Dorsolateral prefrontal cortex (tissue), 122 donors: ENCODE measurements at places on chromosomes 13 and 19. TPM values are rescaled to one million over a fixed set of nuclear protein-coding genes. Genes with fewer than 3 reads are reported as not detected.

DNA sequence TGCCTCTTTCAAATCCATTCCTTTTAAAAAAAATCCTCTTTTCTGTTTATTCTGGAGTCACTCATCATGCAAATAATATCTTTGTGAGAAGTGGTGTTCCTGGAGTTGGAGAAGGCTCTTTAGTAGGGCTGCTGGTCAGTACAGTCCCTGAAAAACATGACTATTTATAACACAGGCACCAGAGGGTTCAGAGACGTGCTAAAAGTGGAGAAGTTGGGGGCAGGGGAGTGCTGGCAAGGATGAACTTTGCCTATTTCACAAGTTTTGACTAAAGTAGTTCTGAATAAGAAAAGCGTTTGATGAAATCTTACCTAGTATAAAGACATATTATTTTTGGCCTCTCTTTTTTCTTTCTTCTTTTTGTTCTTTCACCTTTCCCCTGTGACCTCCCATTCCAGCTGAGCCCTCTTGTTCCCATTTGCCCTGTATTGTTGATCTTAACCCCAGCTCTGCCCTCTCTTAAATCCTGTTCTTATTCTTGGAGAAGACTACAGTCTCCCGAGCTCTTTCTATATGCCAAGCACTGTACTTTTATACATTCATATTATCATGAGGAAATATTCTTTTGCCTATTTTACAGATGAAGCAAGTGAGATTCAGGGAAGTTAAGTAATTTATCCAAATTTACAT, 129.1 kb downstream of the TM9SF2 start:
- no peak for DNase-seq

The COG6 gene
- 69.2 TPM for total RNA-seq

The PGLYRP1 gene
- total RNA-seq, result not detected

DNA sequence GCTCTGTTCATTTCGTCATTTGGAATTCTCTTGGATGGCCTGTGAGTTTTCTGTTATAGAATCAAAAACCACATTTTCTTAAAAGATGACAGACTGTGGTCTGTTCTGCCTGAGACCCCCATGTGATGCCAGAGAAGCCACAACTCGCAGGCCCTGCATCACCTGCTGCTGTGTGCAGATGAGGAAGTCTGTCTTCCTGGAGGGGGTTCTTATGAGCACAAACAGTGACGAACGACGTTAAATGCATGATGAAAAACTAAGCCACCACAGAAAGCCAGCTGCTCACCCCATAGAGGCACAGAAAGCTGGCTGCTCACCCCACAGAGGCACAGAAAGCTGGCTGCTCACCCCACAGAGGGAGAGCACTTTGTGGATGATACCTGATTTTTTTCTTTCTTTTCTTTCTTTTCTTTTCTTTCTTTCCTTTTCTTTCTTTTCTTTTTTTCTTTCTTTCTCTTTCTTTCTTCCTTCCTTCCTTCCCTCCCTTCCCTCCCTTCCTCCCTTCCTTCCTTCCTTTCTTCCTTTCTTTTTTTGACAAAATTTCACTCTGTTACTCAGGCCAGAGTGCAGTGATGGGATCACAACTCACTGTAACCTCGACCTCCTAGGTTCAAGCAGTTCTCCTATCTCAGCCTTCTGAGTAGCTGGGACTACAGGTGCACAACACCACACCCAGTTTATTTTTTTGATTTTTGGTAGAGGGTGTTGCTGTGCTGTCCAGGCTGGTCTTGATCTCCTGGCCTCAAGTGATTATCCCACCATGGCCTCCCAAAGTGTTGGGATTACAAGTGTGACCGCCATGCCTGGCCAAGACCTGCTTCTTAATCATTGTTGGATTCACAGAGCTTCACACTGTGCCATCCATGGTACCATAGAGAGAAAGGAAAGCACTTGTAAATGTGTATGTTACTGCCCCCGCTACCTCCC, 1191.4 kb downstream of the UQCRFS1 start:
- no peak for DNase-seq
